H9 (cell line): ENCODE measurements at places on chromosomes 4 and X. TPM values are rescaled to one million over a fixed set of nuclear protein-coding genes. Genes with fewer than 3 reads are reported as not detected.

DNA sequence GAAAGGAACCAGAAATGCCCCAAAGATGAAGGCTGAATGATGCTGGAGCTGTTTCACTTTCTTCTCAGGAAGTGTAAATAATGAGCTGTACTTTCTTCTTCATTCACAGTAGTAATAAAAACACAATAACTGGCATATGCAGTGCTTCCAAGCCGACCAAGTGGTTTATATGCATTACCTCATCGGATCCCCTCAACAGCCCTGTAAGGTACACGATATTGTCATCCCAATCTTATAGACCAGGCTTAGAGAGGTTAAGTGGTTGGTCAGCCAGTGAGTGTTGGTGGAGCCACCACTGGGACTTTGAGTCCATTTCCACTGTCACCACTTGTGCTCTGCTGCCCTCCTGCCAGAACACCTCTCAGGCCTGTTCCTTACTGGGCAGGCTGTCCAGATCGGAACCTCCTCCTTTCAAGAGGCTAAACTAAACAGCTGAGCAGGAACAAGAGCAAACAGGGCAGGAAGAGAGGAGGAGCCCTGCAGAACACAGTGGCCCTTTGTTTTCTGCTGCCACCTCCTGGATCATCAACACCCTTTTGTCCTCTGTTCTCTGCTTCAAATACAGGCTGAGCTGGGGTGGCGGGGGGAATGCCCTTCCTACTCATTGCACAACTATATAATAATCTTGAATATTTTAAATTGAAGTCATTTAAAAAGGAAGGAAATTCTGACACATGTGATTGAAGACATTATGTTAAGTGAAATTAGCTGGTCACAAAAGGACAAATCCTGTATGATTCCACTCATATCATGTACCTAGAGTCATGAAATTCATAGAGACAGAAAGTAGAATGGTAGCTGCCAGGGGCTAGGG, 112.5 kb upstream of the ATP6AP2 start:
- H3K4me3 ChIP-seq: no peak overlapping the region; the same call in 2 of the 3 replicates
- DNase-seq: peak; percentile 76
- H3K27me3 ChIP-seq: no peaks in the 10 kb centered on the region
- peaks cover 8% of the 10 kb centered on the region; the same call in 1 of the 2 replicates for H3K4me1 ChIP-seq
- H3K27ac ChIP-seq: no peak overlapping the region

DNA sequence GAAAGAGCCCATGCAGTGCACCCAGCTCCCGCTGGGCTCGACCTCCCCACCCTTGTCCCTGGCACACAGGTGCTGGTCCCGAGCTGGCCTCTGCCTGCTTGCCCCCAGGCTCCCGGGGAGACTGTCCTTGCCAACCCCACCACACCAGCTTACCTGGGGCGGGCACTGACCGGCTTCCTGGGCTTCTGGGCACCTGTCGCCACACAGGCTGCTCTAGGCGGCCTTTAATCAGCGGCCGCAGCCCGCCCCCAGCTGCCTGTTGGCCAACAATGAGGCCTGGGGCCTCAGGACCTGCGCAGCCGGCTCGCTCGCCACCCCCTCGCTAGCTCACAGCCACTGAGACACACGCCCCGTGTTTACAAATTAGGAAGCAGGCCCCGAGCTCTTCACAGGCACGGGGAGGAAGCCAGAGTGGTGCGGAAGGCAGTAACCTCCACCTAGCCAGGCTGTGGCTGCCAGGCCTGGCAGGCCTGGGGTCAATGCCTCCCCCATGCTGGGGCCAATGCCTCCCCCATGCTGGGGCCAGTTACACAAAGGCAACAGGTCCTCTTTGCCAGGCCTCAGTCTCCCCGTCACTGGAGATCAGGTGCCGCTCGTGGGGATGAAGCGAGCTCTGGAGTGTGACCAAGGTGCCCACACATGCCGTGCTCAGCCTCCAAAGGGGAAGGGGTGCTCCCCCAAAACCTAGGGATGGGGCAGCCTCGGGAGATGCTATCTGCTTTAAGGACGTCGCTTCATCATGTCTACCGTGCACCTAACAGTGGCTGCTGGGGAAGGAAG, at the start of gene TREX2:
Gene TREX2, minus strand, starts transcription at position 201 of the 780 bp plus-strand sequence. CDS start 626 bp downstream, outside the sequence.
- H3K36me3 ChIP-seq: peaks cover 7% of the 10 kb centered on the region; the same call in 2 of the 3 replicates
- no peak within 1 kb of the TSS for H3K4me3 ChIP-seq
- no peaks in the 10 kb centered on the region for H3K4me1 ChIP-seq
- no peaks in the 10 kb centered on the region for H3K27me3 ChIP-seq

GRCh38 chr4:13920901-13921300, 293.4 kb upstream of the BOD1L1 start:
- H3K4me3 ChIP-seq: no peak overlapping the region
- 0 out of 2 replicates have a peak, but pooled peaks cover 2% of the 10 kb centered on the region for H3K4me1 ChIP-seq
- 0 out of 2 replicates have a peak, but pooled peaks cover 4% of the 10 kb centered on the region for H3K36me3 ChIP-seq
- no peak overlapping the region for H3K27ac ChIP-seq

GRCh38 chr4:51842554-51843308, at the start of gene DCUN1D4:
TSS of gene DCUN1D4 (plus strand) at chr4:51843153. CDS start at chr4:51843243, 90 bp downstream.
- DNase-seq: peak; percentile 100
- H3K4me1 ChIP-seq: peaks cover 3% of the 10 kb centered on the region; the same call in 1 of the 2 replicates
- H3K4me3 ChIP-seq: peak within 1 kb of the TSS; percentile 97

GRCh38 chr4:7872264-7872771, 67.3 kb downstream of the AFAP1 start:
- H3K36me3 ChIP-seq: peaks cover 45% of the 10 kb centered on the region
- no peak overlapping the region for H3K4me3 ChIP-seq
- no peak for DNase-seq
- no peak overlapping the region for H3K27ac ChIP-seq
- H3K27me3 ChIP-seq: no peaks in the 10 kb centered on the region
- no peaks in the 10 kb centered on the region for H3K4me1 ChIP-seq

- peaks cover 54% of the 10 kb centered on the region for H3K36me3 ChIP-seq
- no peaks in the 10 kb centered on the region for H3K4me1 ChIP-seq
- no peak overlapping the region for H3K27ac ChIP-seq
- no peak for DNase-seq
- H3K27me3 ChIP-seq: no peaks in the 10 kb centered on the region
Observed at GRCh38 chrX:340121-340520, 21.5 kb upstream of the GTPBP6 start.

- no peak overlapping the region for H3K4me3 ChIP-seq
- H3K27me3 ChIP-seq: no peaks in the 10 kb centered on the region
- H3K36me3 ChIP-seq: peaks cover 5% of the 10 kb centered on the region; the same call in 1 of the 2 replicates
- H3K27ac ChIP-seq: no peak overlapping the region
- DNase-seq: no peak
- H3K4me1 ChIP-seq: no peaks in the 10 kb centered on the region
Observed at GRCh38 chr4:140408974-140409373, 18.5 kb downstream of the CLGN start.

DNA sequence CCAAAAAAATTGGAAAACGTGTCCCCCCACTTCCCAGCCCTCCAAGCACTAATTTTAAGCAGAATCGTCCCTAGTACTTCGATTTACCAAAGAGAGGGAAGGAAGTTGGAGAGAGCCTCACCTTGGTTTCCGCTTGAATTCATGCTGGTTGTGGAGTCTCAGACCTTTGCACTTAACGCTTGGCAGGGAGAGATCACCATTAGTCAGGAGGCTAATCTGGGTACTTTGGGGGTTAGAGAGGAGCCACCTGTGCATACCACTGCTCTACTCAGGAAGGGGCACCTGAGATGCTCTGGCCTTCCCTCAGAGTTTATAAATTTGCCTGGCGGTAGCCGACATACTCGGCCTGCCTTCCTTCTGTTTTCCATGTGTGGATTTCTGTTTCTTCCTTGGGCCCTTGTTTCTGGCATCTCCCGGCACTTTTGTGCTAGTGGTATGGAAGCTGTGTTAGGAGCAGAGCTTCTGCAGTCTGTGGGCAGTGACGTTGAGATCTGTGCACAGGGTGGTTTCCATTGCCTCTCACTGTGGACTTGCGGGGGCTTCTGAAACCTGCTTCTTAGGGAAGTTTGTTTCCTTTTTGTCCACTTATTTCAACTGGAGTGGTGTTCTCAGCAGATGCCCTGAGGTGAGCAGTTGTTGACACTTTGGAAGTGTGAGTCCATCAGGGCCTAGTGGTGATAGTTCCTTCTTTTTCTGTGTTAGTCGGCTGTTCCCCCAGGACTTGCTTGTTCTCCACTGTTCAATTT, 104.2 kb downstream of the TMEM131L start:
- H3K4me1 ChIP-seq: no peaks in the 10 kb centered on the region
- DNase-seq: no peak
- H3K36me3 ChIP-seq: peaks cover 13% of the 10 kb centered on the region
- H3K4me3 ChIP-seq: no peak overlapping the region
- no peaks in the 10 kb centered on the region for H3K27me3 ChIP-seq
- no peak overlapping the region for H3K27ac ChIP-seq

GRCh38 chr4:41452484-41453225, 85.3 kb upstream of the LIMCH1 start:
- H3K27me3 ChIP-seq: no peaks in the 10 kb centered on the region
- H3K36me3 ChIP-seq: no peaks in the 10 kb centered on the region
- no peak overlapping the region for H3K4me3 ChIP-seq

- H3K27ac ChIP-seq: no peak overlapping the region
- H3K36me3 ChIP-seq: peaks cover 5% of the 10 kb centered on the region; the same call in 1 of the 2 replicates
- DNase-seq: peak; percentile 34
- no peaks in the 10 kb centered on the region for H3K27me3 ChIP-seq
Observed at GRCh38 chrX:8323356-8323755, 141.3 kb upstream of the VCX3B start.

GRCh38 chrX:153511784-153512500, 5.5 kb upstream of the ATP2B3 start:
- DNase-seq: no peak
- H3K36me3 ChIP-seq: peaks cover 4% of the 10 kb centered on the region; the same call in 1 of the 2 replicates
- H3K27me3 ChIP-seq: peaks cover 2% of the 10 kb centered on the region; the same call in 1 of the 2 replicates
- H3K27ac ChIP-seq: no peak overlapping the region
- no peaks in the 10 kb centered on the region for H3K4me1 ChIP-seq

DNA sequence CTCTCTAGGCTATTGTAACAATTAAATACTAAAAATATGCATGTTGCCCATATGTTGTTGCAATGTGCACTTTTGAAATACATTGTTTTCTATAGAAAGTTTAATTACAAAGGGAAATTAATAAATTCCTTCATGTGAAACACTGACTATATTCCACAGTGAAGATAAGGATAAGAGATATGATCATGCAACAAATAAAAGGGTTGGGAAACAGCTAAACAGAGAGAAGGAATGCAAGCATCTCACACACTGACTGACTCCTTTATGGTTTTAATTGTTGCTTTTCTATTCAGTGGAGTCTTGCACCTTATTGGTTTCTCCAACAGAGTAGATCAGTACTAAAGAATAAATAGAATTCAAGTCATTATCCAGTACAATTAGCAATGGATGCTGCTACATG, 37.8 kb downstream of the ELOVL6 start:
- DNase-seq: no peak
- no peaks in the 10 kb centered on the region for H3K27me3 ChIP-seq
- H3K4me1 ChIP-seq: no peaks in the 10 kb centered on the region
- H3K27ac ChIP-seq: no peak overlapping the region
- no peaks in the 10 kb centered on the region for H3K36me3 ChIP-seq
- H3K4me3 ChIP-seq: no peak overlapping the region

DNA sequence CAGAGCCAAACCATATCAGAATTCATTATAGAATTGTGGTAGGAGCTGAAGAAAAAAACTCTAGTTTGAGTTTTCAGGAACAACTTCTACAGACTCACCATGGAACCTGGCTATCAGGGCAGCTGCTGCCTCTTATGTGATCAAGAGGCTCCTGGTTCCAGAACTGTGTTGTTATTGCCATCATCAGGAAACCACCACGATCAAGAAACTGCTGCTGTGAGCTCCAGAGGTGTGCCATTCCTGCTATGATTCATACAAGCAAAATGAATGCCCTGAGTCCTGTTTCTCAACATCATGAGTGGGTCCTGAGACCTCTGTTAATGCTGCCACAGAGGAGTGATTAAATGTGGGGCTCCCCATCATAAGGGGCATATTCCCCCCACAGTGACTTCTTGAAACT, 43.7 kb downstream of the TASL start:
- DNase-seq: no peak
- H3K36me3 ChIP-seq: peaks cover 7% of the 10 kb centered on the region; the same call in 1 of the 3 replicates
- no peaks in the 10 kb centered on the region for H3K27me3 ChIP-seq
- no peak overlapping the region for H3K4me3 ChIP-seq
- H3K4me1 ChIP-seq: no peaks in the 10 kb centered on the region
- no peak overlapping the region for H3K27ac ChIP-seq

GRCh38 chr4:24933684-24934275, 20.9 kb upstream of the CCDC149 start:
- peaks cover 24% of the 10 kb centered on the region for H3K36me3 ChIP-seq
- DNase-seq: no peak
- no peak overlapping the region for H3K27ac ChIP-seq
- no peaks in the 10 kb centered on the region for H3K27me3 ChIP-seq
- H3K4me3 ChIP-seq: no peak overlapping the region

DNA sequence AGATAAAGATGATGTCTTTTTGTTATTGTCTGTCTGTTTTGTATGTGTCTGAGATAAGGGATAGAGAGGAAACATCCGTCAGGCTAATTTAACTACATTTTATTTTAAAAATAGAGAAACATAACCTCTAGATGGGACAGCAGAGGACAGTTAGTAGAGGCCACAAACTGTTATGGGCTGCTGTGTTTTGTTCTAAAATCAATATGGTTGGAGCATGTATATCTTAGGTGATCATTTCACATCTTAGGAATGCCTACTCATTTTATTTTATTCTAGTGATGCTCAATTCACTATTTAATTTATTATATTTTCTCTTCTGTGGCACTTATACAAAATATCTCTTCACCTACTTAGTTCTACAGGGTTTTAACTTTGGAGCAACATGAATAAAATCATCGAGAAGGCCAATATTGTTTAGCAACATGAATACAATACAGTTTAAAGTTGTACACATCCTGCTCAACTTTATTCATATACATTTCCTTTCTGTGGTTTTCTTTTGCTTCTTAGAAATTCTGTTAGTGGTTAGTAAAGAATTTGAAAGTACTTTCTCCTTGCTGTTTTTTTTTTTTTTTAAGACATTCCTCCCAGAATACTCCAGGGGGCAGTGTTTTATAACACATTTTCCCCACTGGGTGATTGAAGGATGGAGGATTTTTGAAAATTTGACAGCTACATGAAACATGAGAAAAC, 392.9 kb downstream of the UNC5C start:
- H3K27me3 ChIP-seq: no peaks in the 10 kb centered on the region
- no peaks in the 10 kb centered on the region; the same call in 1 of the 2 replicates for H3K36me3 ChIP-seq
- no peak overlapping the region for H3K27ac ChIP-seq
- H3K4me1 ChIP-seq: peaks cover 4% of the 10 kb centered on the region; the same call in 1 of the 2 replicates
- no peak for DNase-seq
- H3K4me3 ChIP-seq: no peak overlapping the region

DNA sequence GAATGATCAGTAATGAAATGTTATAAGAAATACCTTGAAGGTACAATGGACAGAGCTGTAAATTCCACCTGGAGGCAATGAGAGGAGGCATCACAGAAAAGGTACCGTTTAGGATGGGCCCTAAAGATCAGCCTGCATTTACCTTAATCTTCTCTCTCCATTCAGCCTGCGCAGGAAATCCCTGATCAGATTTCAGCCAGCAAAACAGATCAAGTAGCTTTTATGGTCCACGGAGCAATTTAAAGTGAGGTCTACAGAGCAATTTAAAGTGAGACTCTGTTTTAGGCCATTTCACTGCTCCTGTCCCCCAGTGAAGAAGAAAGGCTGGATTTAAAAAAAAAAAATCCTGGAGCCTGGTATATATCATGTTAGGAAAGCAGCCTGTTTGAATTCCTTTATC, 195.1 kb upstream of the VCX start:
- no peak for DNase-seq
- H3K36me3 ChIP-seq: peaks cover 2% of the 10 kb centered on the region; the same call in 2 of the 3 replicates
- H3K4me1 ChIP-seq: peaks cover 14% of the 10 kb centered on the region
- H3K27me3 ChIP-seq: no peaks in the 10 kb centered on the region

The SPP1 gene
- total RNA-seq: 13.2 and 15.5 TPM in 2 replicates

The VSIG4 gene
- not detected in 2 replicates for total RNA-seq

The EPHA5 gene
- total RNA-seq: not detected in 2 replicates

The PRRG3 gene
- 2.7 and 4.9 TPM in 2 replicates for total RNA-seq

The TRAPPC11 gene
- 24.1 and 32.2 TPM in 2 replicates for total RNA-seq
